Heart right ventricle (tissue), 16 donors: ENCODE measurements at places on chromosomes 2 and 18. TPM values are rescaled to one million over a fixed set of nuclear protein-coding genes. Genes with fewer than 3 reads are reported as not detected.

LRPPRC gene
- 26.1 TPM for polyA plus RNA-seq

RGPD5 gene
- 11.9 TPM for polyA plus RNA-seq

IL37 gene
- polyA plus RNA-seq: not detected

MOCOS gene
- 0.28 TPM for polyA plus RNA-seq

DNA sequence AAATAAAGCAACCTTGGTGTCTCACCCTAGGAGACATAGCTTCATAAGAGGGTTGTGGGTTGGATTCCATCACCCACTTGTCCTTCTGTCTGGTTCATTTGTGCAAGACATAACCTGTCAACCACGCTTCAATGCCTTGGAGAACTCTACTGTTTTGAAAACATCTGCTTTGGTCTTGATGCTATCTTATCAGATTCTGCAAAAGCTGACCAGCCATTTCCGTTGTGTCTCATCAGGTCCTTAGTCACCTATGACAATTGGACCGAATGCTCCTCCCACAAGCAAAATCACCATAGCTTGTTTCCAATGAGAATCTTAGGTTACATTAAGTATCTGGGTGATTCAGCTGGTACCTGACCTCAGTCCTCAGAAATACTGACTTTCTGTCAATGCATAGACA is 35.4 kb downstream of the STAT4 start:
- no peaks in the 10 kb centered on the region for H3K4me1 ChIP-seq
- H3K4me3 ChIP-seq: no peak overlapping the region
- H3K36me3 ChIP-seq: no peaks in the 10 kb centered on the region
- DNase-seq: no peak

GRCh38 chr2:216274194-216274840 is 98.0 kb downstream of the MARCHF4 start:
- no peaks in the 10 kb centered on the region for H3K27me3 ChIP-seq
- H3K4me1 ChIP-seq: no peaks in the 10 kb centered on the region
- no peak overlapping the region for H3K4me3 ChIP-seq
- no peaks in the 10 kb centered on the region for H3K36me3 ChIP-seq

DNA sequence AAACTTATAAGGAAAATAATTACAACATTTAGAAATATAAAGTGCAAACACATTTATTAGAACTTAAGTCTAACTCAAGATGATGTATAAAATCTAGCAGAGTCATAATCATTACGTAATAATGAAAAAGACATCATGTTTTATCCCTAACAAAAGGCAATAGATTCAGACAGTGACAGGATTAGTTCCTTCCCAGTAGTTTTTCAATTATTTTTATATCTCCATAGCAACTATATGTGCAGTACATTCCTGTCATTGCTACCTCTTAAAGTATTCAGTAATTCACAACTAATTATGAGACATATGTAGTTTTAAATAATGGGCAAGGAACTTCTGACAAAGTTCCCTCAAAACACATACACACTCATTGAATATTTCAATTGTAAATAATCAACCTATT is 687.9 kb downstream of the CCDC85A start:
- H3K27me3 ChIP-seq: no peaks in the 10 kb centered on the region
- H3K27ac ChIP-seq: no peak overlapping the region
- no peaks in the 10 kb centered on the region for H3K36me3 ChIP-seq
- DNase-seq: no peak

DNA sequence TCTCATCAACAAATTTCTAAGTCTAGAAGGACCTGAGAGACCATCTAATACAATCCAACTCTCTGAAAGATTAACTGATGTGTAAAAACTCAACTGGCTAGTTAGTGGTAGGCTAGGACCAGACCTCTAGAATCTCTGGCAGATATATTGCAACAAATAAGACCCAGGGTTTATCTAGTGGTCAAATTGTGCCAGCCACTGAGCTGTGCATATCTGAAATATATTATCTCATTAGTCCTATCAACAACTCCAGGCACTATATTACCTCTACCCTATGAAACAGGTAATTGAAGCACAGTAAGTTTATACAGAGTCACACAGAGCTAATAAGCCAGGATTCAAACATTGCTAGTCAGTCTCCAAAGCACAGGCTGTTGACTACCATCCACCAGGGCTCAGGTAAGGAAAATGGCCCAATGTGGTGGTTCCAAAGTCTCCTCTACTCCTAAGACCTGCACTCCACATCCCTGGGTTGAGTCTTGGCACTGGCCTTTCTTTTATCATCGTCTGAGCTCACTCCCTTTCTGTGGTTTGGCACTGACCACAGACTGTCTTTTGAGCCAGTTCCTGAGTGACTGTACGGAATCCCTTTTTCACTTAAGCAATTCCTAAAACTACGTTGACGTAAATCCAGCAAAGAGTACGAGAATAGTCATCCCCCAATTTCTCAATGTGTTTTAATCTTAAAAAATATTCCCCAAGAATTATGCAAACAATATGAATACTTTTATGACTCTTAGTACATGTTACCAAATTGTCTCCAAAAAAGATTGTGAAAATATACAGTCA is 11.9 kb upstream of the PID1 start:
- no peak overlapping the region for H3K4me3 ChIP-seq
- H3K27me3 ChIP-seq: no peaks in the 10 kb centered on the region
- H3K27ac ChIP-seq: peak overlapping the region; percentile 41
- no peaks in the 10 kb centered on the region for H3K36me3 ChIP-seq
- no peak for DNase-seq

- H3K36me3 ChIP-seq: no peaks in the 10 kb centered on the region
- no peaks in the 10 kb centered on the region for H3K27me3 ChIP-seq
- no peak for DNase-seq
Observed at GRCh38 chr2:240886023-240886565, 9.9 kb downstream of the MAB21L4 start.

- H3K36me3 ChIP-seq: peaks cover 20% of the 10 kb centered on the region
- H3K4me3 ChIP-seq: no peak overlapping the region
- no peak for DNase-seq
- H3K27ac ChIP-seq: no peak overlapping the region
- H3K4me1 ChIP-seq: no peaks in the 10 kb centered on the region
- H3K27me3 ChIP-seq: no peaks in the 10 kb centered on the region
Observed at GRCh38 chr2:40448476-40449079, 3.3 kb downstream of the SLC8A1 start.

DNA sequence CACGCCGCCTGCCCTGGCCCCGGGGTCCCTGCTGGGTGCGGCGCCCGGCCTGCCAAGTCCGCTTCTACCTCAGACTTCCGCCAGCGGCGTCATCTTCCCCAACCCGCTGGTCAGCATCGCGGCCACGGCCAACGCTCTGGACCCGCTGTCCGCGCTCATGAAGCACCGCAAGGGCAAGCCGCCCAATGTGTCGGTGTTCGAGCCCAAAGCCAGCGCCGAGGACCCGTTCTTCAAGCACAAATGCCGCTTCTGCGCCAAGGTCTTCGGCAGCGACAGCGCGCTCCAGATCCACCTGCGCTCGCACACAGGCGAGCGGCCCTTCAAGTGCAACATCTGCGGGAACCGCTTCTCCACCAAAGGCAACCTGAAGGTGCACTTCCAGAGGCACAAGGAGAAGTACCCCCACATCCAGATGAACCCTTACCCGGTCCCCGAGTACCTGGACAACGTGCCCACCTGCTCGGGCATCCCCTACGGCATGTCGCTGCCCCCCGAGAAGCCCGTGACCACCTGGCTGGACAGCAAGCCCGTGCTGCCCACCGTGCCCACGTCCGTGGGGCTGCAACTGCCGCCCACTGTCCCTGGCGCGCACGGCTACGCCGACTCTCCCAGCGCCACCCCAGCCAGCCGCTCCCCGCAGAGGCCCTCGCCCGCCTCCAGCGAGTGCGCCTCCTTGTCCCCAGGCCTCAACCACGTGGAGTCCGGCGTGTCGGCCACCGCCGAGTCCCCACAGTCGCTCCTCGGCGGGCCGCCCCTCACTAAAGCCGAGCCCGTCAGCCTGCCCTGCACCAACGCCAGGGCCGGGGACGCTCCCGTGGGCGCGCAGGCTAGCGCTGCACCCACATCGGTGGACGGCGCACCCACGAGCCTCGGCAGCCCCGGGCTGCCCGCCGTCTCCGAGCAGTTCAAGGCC is 13.7 kb downstream of the SALL3 start:
- H3K4me3 ChIP-seq: no peak overlapping the region
- H3K4me1 ChIP-seq: no peaks in the 10 kb centered on the region
- H3K27ac ChIP-seq: no peak overlapping the region
- peaks cover 54% of the 10 kb centered on the region for H3K27me3 ChIP-seq

- no peaks in the 10 kb centered on the region for H3K27me3 ChIP-seq
- H3K4me3 ChIP-seq: no peak overlapping the region
- no peaks in the 10 kb centered on the region for H3K4me1 ChIP-seq
- no peak overlapping the region for H3K27ac ChIP-seq
- no peak for DNase-seq
Observed at GRCh38 chr2:188328419-188328818, 36.7 kb downstream of the GULP1 start.
